A549 (cell line): ENCODE measurements at places on chromosomes 2 and 18.

DNA sequence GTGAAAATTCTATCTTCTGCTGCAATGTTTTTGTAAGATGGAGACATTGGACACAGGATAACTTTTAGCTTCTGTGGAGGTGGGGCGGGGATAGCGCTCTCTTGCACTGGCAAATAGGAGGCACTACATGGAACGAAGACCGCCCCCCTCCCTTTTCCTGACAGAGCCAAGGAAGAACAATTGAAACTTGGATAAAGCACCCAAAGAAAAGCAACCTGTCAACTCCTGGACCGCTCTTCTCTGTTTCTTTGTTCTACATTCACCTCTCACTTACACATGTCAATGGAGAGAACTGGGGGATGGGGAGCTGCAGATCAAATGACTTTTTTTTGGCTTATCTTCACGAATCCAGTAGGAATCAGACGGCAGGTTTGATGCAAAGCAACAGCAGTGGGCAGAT, 126.3 kb upstream of the CHAC2 start:
- no peak for DNase-seq

GRCh38 chr2:48085888-48086287, 179.6 kb upstream of the FBXO11 start:
- no peak for DNase-seq

DNA sequence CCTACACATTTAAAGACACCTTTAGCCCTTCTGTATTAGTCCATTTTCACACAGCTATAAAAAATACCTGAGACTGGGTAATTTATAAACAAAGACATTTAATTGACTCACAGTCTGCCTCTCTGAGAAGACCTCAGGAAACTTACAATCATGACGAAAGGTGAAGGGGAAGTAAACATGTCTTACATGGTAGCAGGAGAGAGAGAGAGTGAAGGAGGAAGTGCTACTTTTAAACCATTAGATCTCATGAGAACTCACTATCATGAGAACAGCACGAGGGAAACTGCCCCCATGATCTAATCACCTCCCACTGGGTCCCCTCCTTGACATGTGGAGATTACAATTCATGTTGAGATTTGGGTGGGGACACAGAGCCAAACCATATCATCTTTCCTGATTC, 946.6 kb downstream of the SLC4A3 start:
- no peak for DNase-seq

- peak; percentile 79 for DNase-seq
Measured at GRCh38 chr2:61853086-61853846, 594 bp downstream of the FAM161A start.

DNA sequence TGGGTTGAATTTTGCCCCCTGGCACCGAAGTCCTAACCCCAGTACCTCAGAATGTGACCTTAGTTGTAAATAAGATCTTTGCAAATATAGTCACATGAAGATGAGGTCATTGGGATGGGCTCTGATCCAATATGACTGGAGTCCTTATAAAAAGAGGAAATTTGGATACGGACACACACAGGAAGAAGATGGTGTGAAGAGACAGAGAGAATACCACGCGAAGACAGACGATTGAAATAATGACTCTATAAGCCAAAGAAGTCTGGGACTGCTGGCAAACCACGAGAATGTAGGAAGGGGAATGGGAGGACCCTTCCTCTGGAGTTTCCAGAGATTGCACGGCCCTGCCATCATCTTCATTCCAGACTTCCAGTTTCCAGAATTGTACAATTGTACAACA, 98.6 kb downstream of the CPO start:
- DNase-seq: no peak

- peak; percentile 87 for DNase-seq
Measured at GRCh38 chr2:218964041-218964771, 4.7 kb downstream of the CDK5R2 start.

- no peak for DNase-seq
Measured at GRCh38 chr2:156456616-156457015, 20.4 kb downstream of the GPD2 start.

DNA sequence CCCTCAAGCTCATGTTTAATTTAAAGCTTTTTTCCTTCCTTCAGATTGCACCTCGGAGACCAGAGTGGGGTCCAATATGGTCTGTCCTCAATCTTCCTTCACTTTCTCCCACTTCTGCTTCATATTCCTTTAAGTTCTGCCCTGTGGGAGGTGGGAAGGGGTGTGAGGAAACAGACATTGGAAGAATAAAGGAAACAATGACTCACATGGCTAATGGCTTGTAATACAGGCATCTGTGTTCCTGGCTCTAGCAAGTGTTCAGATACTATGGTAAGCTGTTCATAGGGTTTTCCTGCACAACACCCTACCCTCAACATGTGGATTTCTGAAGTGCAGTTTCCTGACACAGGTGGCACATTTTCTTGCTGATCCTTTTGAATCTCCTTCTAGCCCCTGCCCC, 209.5 kb downstream of the PIK3C3 start:
- DNase-seq: no peak

DNA sequence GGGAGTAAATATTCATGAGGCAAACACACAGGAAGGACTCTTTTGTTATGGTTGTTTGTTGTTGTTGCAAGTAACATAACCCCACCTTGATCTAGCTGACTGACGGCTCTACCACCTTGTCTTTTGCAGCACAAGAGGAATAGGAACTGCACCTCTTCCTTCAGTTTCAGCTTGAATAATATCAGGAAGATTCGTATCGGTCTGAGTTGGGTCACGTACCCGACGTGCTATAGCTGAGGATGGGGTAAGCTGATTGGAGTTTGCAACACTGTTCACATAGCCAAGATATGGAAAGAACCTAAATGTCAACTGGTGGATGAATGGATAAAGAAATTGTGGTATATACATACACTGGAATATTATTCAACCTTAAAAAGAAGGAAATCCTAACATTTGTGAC, 14.5 kb upstream of the IL1RN start:
- DNase-seq: no peak

- DNase-seq: no peak
Measured at GRCh38 chr2:160423126-160423525, 70.5 kb downstream of the RBMS1 start.

GRCh38 chr18:25842665-25843064, 247.7 kb downstream of the SS18 start:
- DNase-seq: no peak
